ENCODE measurements at places on chromosomes 6 and 20.

- H3K27me3 ChIP-seq: peaks cover 52% of the 10 kb centered on the region
- H3K4me1 ChIP-seq: no peaks in the 10 kb centered on the region
- H3K4me3 ChIP-seq: no peak overlapping the region
- no peak overlapping the region for H3K27ac ChIP-seq
These were observed 9.5 kb upstream of the UQCC2 start for GRCh38 chr6:33720998-33721397.

DNA sequence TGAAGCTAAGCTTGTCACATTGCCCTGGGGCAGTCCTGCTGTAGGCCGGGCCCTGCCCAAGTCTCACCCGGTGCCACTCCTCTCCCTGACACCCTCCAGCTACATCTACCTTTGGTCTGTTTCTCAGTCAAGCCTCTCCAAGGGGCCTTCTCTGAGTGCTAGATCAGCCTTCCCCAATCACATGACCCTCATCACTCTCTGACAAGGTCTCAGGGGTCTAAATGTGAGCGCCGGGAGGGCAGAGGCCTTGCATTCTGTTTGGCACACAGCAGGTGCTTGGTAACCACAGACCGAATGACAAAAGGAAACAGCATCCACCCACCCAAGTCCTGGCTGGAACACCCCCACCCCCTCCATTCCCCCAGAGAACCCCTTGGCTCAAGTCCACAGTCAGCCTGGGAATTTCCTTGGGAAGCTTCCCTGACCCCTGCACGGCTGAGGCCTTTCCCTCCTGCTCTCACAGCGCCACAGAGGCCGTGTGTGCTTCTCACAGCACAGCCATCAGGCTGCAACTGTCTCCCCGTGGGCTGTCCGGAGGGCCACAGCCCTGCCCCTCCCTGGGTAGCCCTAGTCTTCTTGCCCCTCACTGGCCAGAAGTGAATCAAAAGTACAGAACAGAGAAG is 32.9 kb downstream of the PKIG start:
- no peaks in the 10 kb centered on the region for H3K27me3 ChIP-seq
- peak; percentile 8 for DNase-seq
- H3K4me1 ChIP-seq: peaks cover 5% of the 10 kb centered on the region
- H3K36me3 ChIP-seq: no peaks in the 10 kb centered on the region

DNA sequence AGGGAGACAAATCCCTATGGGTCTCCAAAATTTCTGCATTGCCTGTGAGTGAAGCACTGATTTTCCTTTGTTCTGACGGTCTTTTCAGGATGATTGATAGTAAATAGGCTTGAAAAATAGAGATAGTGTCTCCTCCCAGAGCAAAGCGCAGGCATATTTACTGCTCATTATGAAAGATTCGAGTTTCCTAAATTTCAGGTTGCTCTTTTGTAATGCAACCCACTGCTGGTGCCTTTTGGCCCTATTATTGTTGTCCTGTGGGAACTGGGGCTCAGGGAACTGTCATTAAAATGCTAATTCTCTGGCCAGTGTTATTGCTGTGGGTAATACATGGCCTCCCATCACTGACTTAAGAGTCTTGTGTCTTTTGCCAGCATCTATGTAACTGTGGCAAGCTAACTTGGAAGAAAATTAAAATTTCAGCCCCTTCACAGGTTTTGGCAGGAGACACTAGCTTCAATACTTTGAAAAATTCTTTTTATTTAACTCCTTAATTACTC is 754.1 kb upstream of the MAP3K7 start:
- H3K27ac ChIP-seq: no peak overlapping the region
- DNase-seq: no peak
- H3K4me3 ChIP-seq: no peak overlapping the region
- H3K4me1 ChIP-seq: no peaks in the 10 kb centered on the region

- no peak overlapping the region for H3K4me3 ChIP-seq
- no peak for DNase-seq
- no peak overlapping the region for H3K27ac ChIP-seq
- H3K36me3 ChIP-seq: no peaks in the 10 kb centered on the region
These were observed 77.5 kb upstream of the CD83 start for GRCh38 chr6:14040042-14040441.

- H3K27me3 ChIP-seq: no peaks in the 10 kb centered on the region
- no peak overlapping the region for H3K27ac ChIP-seq
- DNase-seq: no peak
- peaks cover 2% of the 10 kb centered on the region for H3K4me1 ChIP-seq
- no peak overlapping the region for H3K4me3 ChIP-seq
- H3K36me3 ChIP-seq: no peaks in the 10 kb centered on the region
These were observed 7.6 kb downstream of the MYB start for GRCh38 chr6:135188718-135189117.

DNA sequence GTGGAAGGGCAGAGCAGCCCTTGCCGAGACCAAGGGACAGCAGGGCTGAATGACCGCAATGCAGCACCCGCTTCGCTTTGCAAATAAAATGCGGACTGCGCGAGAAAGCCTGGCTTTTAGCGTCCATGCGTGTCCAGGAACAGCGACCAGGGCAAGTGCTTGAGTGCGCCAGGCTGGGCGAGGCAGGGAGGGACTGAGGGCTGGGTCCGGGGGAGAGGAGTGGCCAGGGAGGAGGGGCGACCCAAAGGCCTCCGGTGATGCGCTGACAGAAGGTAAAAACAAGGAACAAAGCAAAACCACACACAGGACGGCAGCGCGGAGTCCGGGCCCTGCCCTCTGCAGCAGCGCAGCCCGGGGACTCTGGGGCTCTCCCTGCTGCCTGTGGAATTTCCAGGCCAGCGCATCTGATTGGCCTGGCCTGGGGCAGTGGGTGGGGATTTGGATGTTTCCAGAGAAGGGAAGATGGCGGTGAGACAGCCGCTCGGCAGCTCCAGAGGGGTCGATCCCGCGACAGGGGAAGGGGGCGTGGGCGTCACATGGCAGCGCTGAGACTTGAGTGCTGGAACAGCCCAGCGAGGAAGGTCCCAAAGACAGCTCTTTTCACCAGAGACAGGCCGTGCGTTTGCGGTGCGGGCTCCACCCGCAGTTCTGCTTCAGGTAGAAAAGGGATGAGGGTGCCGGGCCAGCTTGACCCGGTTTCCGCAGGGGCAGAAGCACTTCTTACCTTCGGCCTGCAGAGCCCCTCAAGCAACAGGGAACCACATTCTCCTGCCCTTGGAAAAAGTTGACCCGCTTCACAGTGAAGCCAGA is 51.8 kb downstream of the SSR1 start:
- H3K36me3 ChIP-seq: no peaks in the 10 kb centered on the region
- H3K4me1 ChIP-seq: peaks cover 13% of the 10 kb centered on the region
- no peaks in the 10 kb centered on the region for H3K27me3 ChIP-seq
- peak overlapping the region; percentile 68 for H3K4me3 ChIP-seq
- H3K27ac ChIP-seq: peak overlapping the region; percentile 49
- DNase-seq: peak; percentile 72

DNA sequence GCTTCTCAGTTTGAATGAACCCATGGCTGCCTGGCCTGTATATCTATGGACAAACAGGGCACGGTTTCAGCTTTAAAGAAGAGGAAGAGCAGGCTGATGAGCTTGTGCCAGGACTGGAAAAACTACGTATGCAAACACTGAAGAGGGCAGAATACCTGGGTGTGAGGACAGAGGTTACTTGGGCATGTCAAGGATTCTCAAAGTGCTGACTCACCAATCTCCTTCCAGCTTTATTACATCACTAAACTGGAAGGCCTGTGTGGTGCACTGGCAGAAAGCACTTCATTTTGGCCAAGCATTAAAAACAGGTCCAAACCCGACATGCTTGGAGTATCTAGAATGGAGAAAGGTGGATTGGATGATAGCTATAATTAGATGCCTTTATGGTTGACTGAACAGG is 95.2 kb downstream of the GMPR start:
- H3K4me3 ChIP-seq: no peak overlapping the region
- H3K27me3 ChIP-seq: no peaks in the 10 kb centered on the region
- no peaks in the 10 kb centered on the region for H3K36me3 ChIP-seq
- DNase-seq: peak; percentile 85
- H3K4me1 ChIP-seq: peaks cover 49% of the 10 kb centered on the region

DNA sequence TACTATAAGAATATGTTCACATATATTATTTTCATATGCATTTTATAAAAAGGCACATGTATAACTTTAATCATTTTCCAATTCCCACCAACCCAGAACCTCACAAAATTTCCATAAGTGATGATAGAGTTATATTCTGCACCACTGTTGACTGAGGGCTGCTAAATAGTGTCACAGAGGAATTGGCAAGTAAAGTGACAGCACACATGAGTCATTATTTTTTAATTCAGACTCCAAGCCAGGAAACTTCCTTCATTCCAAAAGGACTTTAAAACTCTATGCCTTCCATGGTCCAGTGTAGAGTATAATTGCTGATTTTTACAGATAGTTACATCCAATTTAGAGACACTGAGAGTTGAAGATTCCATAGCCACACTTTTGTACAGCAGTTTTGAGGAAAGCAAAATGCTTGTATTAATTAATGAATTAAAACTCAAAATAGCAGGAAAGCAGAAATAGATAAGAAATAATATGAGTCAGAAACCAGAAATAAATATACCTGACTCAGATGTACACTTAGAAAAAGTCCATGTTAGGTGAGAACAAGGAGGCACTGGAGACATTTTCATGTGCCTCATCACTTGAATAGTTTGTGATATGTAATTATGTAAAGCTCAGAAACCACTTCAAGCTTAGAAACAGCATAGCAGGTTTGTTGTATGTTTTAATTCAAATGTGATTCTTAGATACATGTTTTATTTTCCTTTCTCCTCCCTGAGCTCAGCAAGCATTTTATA is 425.2 kb upstream of the OPRM1 start:
- no peak overlapping the region for H3K4me3 ChIP-seq
- H3K27me3 ChIP-seq: no peaks in the 10 kb centered on the region
- DNase-seq: no peak
- no peaks in the 10 kb centered on the region for H3K4me1 ChIP-seq
- no peaks in the 10 kb centered on the region for H3K36me3 ChIP-seq
- H3K27ac ChIP-seq: no peak overlapping the region
